Activated CD4-positive, alpha-beta memory T cell treated with anti-CD3 and anti-CD28 coated beads for 36 hours (primary cell): ENCODE measurements at places on chromosomes 7 and 10. TPM values are rescaled to one million over a fixed set of nuclear protein-coding genes. Genes with fewer than 3 reads are reported as not detected.

GRCh38 chr7:148547951-148548350, 42.6 kb upstream of the C7orf33 start:
- H3K36me3 ChIP-seq: no peaks in the 10 kb centered on the region
- H3K27ac ChIP-seq: no peak overlapping the region
- H3K4me3 ChIP-seq: no peak overlapping the region
- no peak for DNase-seq

GPNMB gene
- total RNA-seq: not detected

DNA sequence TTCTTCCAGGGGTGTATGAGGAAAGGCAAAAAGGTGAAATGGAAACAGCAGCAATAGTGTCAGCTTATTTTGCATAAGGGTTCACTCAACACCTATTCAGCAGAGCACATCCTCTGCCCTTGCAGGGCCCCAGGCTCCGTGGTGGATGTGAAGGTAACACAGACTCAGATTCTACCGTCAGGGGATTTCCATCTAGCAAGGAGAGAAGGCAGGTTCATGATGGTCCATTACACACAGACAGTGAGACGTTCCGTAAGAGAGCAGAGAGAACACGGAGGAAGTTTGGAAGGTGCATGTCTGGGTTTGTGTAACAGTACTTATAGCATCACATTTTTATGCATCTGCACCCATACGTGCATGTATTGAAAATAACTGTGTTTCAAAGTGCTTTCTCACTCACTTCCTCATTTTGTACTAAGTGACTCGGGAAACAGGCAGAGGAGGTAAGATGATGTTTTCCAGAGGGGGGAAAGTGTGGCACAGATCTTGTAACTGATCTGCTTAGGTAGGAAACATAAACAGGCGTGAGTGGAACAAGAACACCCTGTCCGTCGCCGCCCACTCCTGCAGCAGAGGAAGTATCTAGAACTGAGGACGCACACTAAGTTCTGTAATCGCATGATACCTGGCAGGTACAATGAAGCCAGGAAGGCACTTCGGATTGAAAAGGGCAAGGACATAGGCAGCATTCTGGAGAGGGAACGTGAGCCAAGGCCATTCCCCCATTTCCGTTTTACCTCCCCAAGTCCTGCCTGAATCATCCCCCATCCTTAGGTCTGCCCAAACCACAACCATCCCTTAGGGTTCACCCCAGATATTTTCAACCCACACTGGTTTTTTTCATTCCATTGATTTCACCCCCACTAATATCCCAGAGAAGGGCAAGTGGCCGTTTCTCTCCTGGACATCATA, 1.0 kb upstream of the ENO4 start:
- H3K36me3 ChIP-seq: no peaks in the 10 kb centered on the region
- H3K4me1 ChIP-seq: peaks cover 13% of the 10 kb centered on the region
- peak overlapping the region; percentile 54 for H3K4me3 ChIP-seq
- DNase-seq: peak; percentile 47
- no peak overlapping the region for H3K27ac ChIP-seq

CYP2C19 gene
- total RNA-seq: 0.53 TPM

DNA sequence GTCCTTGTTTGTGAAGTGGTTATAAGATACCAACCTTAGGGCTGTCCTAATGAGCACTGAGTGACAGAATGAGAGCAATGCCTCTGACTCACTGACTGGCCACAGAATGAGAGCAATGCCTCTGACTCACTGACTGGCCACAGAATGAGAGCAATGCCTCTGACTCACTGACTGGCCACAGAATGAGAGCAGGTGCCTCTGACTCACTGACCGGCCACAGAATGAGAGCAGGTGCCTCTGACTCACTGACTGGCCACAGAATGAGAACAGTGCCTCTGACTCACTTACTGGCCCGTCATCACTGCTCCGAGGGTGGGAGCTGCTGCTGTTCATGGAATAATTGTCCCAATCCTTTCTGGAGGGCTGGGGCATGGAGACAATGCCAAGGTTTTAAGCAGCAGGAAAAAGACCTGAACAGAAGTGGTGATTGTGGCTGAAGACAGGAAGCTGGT, 265.2 kb upstream of the PPP2R2D start:
- no peak overlapping the region for H3K4me3 ChIP-seq
- no peaks in the 10 kb centered on the region for H3K4me1 ChIP-seq
- peak; percentile 29 for DNase-seq
- no peak overlapping the region for H3K27ac ChIP-seq

GRCh38 chr10:72370201-72370722, 15.5 kb upstream of the DNAJB12 start:
- DNase-seq: no peak
- H3K4me3 ChIP-seq: no peak overlapping the region
- H3K36me3 ChIP-seq: no peaks in the 10 kb centered on the region

- peaks cover 9% of the 10 kb centered on the region for H3K27me3 ChIP-seq
- H3K36me3 ChIP-seq: no peaks in the 10 kb centered on the region
- H3K27ac ChIP-seq: no peak overlapping the region
- H3K4me1 ChIP-seq: no peaks in the 10 kb centered on the region
- H3K4me3 ChIP-seq: no peak overlapping the region
- no peak for DNase-seq
Observed at GRCh38 chr7:116377721-116378120, 121.8 kb upstream of the CAV2 start.
